Fibroblast of the conjunctiva (primary cell): ENCODE measurements at places on chromosomes 13 and 19.

DNA sequence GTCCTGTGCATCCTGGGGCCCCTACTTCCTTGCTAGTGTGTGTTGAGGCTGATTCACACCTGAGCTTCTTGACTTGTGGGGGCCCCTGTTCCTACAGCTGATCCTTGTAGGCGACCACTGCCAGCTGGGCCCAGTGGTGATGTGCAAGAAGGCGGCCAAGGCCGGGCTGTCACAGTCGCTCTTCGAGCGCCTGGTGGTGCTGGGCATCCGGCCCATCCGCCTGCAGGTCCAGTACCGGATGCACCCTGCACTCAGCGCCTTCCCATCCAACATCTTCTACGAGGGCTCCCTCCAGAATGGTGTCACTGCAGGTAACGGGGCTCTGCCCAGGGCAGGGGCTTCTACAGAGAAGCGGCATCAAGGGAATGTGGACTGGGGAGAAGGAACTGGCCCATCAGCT is 25.5 kb downstream of the UPF1 start:
- no peak for DNase-seq

DNA sequence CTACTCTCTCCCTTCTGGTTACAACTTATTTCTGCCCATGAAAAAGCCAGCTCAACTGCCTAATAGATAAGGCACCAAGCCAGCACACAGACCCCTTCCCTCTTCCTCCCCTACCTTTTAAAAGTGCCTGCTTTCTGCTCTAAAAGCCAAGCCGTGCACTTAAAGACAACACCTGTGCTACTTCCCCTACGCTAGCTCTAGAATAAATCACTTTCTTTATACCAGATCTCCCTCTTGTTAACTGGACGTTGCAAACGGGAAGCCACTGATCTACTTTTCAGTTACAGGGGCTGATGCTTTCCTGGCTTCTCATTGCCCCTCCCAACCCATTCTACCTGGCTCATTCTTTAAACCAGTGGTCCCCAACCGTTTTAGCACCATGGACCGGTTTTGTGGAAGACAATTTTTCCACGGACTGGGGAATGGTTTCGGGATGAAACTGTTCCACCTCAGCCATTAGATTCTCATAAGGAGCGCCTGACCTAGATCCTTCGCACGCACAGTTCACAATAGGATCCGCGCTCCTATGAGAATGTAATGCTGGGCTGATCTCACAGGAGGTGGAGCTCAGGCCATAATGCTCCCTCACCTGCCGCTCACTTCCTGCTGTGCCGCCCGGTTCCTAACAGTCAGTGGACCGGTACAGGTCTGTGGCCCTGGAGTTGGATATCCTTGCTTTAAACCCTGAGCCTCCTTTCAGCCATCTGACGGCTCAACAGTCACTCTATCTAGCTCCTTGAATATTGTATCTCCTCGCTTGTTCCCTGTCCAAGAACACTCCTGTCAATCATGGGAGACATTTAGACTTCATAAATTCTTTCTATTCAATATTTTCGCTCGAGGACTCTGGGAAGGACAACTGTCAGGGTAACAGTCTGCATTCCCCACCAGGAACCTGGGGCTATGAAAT is 841 bp upstream of the ZNF223 start:
- DNase-seq = no peak

- no peak for DNase-seq
These were observed 30.8 kb downstream of the PIN1 start for GRCh38 chr19:9865732-9866501.

- no peak for DNase-seq
These were observed 9.3 kb downstream of the ZNF787 start for GRCh38 chr19:56111601-56112312.

GRCh38 chr19:13537454-13537853 is 31.2 kb upstream of the CACNA1A start:
- DNase-seq = no peak

DNA sequence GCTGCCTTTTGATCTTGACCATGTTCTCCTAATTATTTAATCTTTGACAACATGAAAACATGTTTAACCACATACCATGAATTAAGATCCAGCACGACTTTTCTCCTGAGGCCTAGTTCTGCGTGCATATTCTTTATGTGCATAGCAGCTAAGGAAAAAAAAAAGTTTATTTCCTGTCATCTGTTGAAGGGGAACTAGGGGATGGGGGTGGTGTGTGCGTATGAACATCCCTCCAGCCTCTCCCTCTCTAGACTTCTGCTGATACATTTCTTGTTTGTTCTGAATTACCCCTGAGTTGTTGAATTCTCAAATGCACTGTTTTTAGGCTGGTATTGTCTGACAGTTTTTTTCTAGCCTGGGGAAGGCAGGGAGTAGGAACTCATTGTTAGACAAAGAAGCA is 543.3 kb downstream of the FGF9 start:
- no peak for DNase-seq

DNA sequence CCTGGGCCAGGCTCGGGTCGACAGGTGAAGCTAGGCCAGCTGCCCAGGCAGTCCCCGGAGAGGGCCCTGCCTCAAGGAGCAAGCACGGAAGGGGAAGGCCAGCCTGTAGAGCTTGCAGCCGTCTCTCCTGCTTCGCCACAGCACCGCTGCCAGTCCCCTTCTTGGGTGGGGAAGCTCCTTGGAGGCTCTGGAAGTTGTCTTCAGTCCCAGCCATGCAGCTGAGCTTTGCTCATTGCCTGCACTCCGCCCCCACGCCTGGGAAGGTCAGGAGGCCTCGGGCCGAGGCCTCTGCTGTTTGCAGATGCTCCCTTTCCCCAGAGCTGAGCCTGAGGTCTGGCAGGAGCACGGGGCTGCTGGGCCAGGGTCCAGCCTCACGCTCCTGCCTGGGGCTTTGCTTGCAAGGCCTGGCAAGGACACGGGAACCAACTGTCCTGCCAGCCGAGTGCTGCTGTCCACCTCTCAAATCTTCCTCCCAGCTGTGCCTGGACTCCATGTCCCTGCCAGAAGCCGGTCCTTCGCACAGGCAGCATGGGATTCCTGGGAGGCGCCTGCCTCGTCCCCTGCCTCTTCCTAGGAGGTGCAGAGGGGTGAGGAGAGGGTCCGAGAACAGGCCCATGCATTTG is 13.3 kb downstream of the PLEKHF1 start:
- DNase-seq = no peak

- no peak for DNase-seq
These were observed 2.8 kb downstream of the PRMT1 start for GRCh38 chr19:49679771-49680413.

GRCh38 chr13:59043016-59043415 is 1120.7 kb downstream of the DIAPH3 start:
- no peak for DNase-seq

DNA sequence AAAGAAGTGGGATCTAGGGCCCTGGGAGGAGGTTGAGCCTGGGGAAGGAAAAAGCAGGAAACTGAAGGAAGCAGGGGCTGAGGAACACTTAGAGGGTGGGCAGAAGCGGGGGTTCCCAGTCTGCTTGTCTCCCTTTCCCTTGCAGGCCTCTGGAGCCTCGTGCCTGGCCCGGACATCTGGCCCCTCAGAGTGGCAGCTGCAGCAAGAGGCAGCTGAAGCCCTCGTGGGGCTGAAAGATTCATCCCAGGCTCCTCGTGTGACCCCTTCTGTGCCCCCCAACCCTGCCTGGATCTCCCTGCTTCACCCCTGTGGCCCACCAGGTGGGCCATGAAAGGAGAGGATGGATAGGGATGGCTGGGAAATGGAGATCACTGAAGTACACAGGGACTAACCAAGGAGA is 5.5 kb downstream of the DMRTC2 start:
- no peak for DNase-seq

- no peak for DNase-seq
These were observed 29.1 kb downstream of the KCNC3 start for GRCh38 chr19:50300051-50300450.

DNA sequence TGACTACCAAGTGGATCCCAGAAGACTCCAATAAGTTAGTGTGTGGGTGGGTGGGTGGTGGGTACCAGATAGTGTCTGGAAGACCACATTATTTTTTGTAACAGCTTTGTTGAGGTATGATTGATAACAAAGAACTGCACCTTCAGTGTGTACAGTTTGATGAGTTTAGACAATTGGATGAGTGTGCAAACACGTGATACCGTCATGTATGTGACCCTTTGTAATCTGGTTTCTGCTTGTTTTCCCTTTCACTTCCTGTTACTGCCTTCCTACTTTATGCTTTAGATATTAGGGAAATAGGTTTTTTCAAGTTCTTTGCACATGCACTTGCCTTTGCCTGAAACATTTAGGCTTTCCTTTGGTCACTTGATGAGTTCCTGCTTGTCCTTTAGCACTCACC is 8.5 kb downstream of the RPL21 start:
- no peak for DNase-seq

DNA sequence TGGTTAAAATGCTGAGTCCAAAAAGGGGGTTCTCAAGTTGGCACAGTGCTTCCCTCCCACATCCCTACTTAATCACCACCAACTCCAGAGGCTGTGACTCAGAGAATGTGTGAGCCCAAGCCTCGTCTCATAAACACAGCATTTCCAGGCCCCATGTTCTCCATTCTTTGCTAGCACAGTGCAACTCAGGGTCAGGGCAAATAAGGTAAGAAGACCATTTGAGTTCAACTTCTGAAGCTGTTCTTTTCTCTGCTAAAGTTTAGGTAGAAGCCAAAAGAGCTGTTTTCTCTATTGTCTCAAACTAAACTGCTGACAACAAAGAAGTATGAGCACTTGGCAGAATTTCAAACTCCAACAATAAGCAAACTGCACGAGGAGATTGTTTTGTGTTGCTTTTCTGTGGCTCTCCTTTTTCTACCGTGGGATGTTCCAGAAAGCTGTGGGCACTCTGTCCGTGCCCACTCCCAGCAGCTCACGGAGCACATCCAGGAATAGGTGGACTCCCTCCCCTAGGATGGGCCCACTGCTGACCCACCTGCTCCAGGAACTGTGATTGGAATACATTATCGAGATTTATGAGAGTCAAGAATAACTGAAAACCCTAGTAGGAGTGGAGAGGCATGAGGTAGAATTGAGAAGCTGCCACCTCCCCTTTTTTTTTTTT is 494.3 kb downstream of the COG6 start:
- peak; percentile 75 for DNase-seq

DNA sequence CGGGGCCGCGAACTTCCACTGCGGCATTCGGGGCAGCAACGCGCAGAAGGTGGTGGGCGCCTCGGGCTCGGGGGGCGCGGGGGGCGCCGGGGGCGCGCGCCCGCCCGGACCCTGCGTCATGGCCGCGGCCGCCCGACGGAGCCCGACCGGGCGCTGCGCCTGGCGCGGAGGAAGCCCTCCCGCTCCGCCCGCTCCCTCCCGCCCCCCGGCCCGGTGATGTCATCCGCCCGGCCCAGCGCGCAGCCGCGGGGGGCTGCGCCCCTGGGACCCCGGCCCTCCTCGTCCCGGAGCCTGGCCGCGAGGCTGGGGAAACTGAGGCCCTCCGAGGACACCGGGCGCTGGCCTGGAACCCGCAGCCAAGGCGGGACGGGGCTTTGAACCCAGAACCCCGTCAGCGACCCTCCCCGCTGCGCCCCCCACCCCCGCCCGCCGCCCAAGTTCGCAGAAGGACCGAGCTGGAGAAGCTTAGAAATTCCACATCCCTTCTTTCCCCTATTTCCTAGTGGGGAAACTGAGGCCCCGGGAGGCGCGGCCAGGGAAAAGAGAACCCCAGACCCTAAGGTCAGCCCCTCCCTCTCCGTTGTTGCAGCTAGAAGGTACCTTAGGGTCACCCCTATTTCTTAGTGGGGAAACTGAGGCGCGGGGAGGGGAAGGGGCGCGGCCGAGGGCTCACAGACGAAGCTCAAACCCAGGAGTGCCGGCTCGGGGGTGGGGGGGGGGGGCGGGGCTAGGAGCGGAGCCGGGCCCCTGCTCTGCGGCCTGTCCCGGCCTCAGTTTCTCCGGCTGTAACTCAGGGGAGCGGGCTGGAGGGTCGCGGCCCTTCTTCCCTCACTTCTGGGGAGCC is at the start of gene SHC2:
TSS of gene SHC2 (minus strand) at position 157 of the 844 bp plus-strand sequence. CDS start at position 120, 37 bp downstream.
- DNase-seq = no peak

DNA sequence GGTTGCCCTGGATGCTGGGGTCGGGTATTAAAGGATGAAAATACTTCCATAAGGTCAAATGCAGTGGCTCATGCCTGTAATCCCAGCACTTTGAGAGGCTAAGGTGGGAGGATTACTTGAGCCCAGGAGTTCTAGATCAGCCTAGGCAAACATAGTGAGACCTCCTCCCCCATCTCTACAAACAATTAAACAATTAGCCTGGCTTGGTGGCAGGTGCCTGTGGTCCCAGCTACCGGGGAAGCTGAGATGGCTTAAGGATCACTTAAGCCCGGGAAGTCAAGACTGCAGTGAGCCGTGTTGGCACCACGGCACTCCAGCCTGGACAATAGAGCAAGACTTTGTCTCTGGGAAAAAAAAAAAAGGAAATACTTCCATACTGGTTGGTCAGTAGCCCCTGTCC is 1.5 kb downstream of the KLK11 start:
- DNase-seq = no peak

- DNase-seq = peak; percentile 4
These were observed 11.4 kb downstream of the ZNF331 start for GRCh38 chr19:53549340-53549739.

GRCh38 chr19:55390461-55390880 is 4.7 kb downstream of the RPL28 start:
- DNase-seq = no peak

DNA sequence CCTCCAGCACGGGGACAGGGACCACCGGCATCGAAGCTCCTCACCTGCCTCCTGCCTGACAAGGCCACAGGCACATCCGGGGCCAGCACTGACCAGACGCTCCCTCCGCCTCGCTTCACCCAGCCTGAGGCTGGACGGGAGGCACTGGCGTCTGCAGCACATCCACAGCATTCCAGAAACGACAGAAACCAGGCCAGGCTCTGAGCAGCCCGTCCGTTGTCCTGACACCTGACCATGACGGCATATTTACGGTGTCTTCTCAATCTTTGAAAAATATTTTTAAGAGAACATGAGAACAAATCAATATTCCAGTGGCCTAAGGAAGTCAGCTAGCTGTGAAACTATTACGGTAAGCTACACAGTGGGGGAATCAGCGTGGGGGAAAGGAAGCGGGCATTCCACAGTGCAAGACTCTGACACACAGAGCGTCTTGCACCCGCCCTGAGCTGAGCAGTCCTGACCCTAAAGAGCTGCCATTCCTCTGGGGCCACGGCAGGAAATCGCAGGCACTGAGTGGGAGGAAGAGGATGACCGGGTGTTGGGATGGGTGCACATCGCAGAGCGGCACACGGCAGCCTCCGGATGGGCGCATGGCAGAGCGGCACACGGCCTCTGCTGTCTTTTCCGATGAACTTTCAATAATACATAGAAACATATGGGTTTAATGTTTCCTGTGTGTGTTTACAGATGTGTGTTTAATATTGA is 26.8 kb downstream of the RASA3 start:
- no peak for DNase-seq

DNA sequence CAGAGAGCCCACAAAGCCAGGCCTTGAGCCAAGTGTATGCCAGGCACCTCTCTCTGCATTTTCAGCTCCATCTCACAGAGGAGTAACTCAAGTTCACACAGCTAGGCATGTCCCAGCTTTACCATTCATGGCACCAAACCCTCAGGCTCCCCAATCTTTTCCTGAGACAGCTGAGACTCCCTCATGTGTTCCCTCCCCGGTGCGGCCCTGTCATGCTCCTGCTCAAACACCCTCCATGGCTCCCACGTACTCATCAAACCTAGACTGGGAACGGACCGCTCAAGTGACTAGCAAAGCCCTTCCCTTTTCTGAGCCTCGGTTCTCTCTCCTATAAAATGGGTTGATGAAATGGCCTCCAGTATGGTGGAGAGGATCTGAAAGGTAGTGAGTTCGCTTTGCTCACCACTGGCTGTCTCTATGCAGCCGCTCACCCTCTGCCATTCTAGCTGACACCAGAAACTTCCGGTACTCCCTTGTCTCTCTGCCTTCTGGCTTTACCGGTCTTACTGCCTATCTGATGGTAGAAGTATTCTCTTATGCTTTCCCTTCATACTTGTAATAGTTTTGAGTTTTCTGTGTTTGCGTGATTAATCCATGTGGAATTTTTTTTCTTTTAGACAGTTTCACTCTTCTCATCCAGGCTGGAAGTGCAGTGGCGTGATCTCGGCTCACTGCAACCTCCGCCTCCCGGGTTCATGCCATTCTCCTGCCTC is 7.8 kb upstream of the SLC44A2 start:
- DNase-seq = no peak
